ENCODE measurements at places on chromosomes 6 and 20.

DNA sequence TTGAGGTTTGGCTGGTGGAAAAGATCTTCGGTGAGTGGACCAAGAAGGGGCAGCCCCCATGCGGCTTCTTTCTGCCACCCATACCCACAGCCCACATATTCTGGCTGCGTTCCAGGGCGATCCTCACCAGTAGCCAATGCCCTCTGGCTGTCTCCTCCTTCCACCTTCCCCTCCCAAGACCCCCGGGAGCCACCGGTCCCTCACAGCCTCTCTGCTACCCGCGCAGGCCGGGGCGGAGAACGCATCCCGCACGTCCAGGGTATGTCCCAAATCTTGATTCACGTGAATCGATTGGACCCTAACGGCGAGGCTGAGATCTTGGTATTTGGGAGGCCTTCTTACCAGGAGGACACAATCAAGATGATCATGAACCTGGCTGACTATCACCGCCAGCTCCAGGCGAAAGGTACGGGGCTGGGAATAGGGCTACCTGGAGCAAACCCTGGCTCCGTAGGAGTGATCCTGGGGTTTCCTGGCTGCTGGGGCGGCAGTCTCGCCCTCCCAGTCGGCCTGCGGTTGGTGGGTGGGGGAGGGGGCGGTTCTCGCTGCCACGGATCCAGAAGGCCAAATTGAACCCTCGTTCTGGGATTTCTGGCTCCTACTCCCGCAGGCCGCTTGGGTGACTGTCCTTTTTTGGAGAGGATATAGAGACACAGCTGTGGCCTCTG is 545 bp downstream of the KHDC3L start:
- no peak for DNase-seq

GRCh38 chr20:23231561-23232218 is 118.9 kb upstream of the NXT1 start:
- no peak for DNase-seq

DNA sequence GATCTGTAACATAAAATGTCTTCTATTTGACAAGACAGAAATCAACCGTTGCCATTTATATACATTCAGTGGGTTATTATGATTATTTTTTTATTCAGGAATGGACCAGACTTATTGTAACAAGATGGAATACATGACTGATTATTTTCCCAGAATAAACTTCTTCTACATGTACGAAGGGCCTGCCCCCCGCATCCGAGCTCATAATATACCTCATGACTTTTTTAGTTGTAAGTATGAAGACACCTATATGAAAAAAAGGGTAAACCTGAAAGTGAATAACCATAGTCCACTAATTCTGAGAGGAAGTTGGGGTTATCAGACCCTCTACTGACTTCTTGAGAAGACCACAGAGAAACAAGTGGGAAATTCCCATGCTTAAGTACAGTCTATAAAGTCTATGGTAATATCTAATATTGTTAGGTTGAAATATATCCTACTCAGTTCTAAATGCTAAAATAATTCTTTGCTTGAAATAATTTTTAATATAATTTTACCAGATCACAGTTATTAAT is 15.9 kb downstream of the OR2A4 start:
- DNase-seq = no peak

GRCh38 chr6:144997996-144998395 is 712.9 kb downstream of the UTRN start:
- no peak for DNase-seq

DNA sequence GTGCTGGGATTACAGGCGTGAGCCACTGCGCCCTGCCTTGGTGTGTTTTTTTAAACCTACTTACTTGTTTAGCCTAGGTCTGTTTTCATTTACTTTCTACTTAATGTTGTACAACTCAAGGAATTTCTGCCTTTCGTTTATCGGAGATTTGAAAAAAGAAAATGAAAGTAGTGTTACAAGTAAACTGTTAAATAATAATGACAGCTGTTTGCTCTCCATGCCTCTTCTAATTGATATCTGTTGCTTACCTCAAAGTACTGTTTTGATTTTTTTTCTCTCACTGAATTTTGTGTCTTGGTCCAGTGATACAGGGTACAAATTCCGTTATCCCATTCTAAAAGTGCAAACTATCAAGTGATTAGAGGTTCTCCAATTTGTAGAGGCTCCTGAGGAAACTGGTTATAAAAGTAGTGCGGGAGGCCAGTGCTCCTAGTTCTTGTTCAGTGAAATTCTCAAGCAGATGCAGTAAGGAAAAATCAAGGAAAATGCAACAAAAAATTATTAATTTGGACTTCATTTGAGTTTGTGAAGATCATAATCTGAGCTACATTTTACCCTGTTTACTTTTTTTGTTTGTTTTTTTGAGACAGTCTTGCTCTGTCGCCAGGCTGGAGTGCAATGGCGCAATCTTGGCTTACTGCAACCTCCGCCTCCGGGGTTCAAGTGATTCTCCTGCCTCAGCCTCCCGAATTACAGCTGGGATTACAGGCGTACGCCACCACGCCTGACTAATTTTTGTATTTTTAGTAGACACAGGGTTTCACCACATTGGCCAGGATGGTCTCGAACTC is 2.2 kb downstream of the UBR2 start:
- DNase-seq = no peak

- no peak for DNase-seq
Observed at GRCh38 chr6:112036088-112036637, 17.7 kb upstream of the CCN6 start.

GRCh38 chr20:45138561-45139300 is 14.5 kb upstream of the WFDC12 start:
- peak; percentile 51 for DNase-seq

DNA sequence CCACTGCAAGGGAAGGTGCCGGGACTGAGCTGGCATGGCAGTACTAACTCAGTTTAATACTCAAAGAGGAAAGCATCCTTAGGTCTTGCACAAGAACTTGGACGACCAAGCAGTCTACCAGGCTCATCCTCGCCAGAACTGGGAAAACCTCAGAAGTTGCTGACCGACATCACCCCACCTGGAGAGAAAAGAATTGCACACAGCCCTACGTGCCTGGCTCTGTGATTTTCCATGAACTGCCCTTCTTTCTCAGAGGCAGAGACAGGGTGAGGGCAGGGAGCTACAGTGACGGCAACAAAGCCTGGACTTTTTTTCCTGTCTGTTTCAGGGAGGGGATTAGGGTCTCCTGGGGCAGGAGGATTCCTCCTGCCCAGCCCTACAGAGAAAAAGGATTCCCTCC is 8.0 kb downstream of the JAG1 start:
- DNase-seq = no peak

- no peak for DNase-seq
Observed at GRCh38 chr6:104003803-104004516, 855.8 kb downstream of the HACE1 start.

DNA sequence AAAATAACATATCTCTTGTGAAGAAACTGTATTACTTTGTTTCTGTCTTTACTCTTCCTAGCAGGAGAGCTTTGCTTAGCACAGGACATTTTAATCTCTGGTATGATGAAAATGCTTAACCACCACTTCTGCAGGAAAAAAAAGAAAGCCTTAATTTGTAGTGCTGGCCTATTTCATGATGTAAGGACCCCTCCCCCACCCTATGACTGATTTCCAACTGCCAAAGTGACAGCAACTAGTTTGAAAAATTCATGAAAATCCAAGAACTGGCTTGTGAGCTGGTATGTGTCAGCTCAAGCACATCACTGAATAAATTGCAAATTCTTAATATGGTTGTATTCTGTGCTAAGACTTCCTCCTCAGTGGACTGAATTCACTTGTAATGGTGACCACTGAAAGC is 125.3 kb downstream of the REV3L start:
- no peak for DNase-seq
